ENCODE measurements at places on chromosomes 3 and 15.
A peak's percentile ranks its signal among the peaks of the same experiment; 100 is the strongest.

GRCh38 chr3:127775398-127776109, 46.8 kb downstream of the MGLL start:
- DNase-seq = no peak

DNA sequence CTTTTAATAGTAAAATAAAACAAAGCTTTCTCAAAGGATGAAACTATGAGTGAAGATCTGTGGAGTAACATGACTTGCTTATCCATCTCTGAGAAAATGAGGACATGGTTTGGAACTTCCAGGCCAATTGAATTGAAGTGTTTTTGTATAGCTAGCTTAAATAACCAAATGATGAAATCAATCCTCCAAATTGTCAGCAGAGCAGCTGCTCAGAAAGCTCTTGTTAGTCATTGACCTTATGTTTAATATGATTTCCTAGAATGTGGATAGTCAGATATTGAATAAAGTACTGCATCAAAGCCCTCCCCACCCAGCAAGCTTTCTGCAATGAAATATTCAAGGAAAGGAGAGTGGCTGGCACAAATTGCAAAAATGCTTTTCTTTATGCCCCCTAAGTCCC, 437.2 kb downstream of the MFSD1 start:
- DNase-seq = no peak

DNA sequence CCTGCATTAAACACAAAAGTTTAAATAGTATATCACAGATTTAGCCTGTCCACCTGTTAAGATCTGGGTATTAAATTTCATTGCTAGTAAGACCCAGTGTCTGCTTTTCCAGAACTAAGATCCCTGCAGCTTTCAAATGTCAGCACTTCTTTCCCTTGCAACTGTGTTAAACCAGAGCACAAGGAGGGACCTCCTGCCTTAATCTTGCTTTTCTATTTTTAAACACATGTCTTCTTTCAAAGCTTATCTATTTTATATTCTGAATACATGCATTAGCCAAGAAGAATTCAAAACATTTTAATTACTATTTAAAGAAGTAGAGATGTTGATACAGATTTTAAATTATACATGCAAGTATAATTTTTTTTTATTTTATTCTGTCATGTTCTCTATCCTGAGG, 315.1 kb downstream of the ARPP21 start:
- DNase-seq = no peak

DNA sequence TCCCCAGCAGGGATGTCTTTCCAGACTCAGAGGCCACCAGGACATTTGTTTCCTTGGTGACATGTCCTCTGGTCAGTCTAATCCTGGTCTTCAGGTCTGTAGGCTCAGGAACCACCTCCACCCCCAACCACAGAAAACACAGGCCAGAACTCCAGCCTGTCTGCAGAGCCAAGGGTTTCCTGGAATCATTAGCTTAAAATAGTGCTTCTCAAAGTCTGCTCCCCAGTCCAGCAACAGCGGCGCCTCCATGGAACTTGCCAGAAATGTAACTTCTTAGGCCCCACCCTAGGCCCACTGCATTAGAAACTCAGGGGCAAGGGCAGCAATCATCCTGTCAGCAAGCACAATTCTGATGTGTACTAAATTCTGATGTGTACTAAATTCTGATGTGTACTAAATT, 20.0 kb downstream of the SLC28A1 start:
- no peak for DNase-seq

DNA sequence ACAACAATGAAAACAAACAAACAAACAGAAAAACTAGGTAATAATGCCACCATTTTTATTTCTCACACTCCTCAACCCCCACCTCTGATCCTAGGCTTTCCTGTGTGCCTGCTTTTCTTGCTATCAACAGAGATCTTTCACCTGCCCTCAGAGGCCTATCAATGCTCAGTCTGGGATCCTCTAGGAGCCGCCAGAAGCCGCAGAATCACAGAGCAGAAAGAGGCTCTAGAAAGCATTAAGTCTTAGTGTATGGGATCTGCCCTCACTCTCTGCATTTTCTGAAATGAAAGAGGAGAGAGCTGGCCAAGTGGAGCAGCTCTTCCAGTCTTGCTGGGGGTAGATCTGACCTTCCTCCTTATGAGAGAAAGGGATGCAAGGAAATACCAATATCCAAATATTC, 306.8 kb downstream of the TUSC7 start:
- DNase-seq = no peak

GRCh38 chr15:78767331-78767951, 43.8 kb downstream of the ADAMTS7 start:
- DNase-seq = no peak

DNA sequence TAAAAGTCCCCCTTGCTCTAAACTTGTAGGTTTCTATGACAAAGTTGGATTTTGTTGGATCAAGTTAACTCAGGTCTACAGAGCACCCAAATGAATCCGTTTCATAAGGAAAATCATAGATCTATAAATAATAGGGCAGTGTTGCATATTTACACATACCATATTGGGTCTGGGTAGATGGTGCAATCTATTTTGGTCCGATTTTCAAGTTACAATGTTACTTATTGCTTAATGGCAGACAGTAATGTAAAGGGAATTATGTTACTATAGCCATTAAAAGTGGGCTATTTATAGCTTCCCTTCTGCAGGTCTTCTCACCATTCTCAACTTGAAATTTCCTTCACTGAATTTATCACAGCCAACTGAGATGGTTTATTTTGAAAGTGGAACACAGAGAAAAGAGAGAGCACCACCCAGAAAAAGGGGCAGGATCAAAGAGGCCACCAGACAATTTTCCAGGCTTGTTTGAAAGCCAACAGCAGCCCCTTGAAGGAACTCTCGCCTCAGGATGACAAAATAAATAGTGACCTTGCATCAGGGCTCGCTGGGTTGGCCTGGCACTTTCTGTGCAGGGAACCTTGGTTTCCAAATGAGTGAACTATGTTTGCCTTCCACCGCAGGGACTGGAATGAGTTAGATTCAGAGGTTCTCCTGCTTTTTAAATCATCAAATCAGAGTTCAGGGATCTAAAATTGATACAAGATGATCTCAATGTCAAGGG, 260.2 kb upstream of the HES1 start:
- DNase-seq = no peak

GRCh38 chr3:48739617-48739954, 22.6 kb upstream of the IP6K2 start:
- no peak for DNase-seq

DNA sequence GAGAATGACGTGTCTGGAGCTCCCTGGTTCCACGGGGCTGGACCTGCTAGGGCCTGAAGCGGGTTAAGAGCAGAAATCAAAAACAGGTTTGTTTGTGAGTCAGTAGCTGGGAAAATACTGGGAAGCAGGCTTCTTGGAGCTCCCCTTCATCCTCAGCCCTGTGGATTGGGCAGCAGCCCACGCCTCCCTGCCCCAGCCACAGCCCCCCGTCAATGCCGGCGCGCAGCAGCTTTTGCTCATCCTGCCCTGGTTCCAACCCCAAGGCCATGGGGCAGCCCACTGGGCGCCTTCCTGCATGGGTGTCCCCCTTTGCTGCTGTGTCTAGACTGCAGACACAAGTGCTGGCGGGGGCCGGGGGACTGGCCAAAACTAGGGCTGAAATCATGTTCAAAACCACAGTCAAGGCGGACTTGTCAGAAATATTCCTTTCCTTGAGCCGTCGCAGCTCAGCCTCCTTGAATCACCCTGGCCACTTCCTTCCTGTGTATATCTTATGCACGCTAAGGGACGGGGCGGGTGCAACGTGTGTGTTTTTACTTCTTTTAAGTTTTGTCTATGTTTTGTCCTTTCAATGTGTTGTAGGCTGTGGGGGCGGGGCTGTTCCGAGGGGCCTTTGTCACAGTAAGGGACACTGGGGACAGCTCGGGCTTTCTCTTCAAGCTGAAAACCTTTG, 108.1 kb downstream of the KLF13 start:
- no peak for DNase-seq

DNA sequence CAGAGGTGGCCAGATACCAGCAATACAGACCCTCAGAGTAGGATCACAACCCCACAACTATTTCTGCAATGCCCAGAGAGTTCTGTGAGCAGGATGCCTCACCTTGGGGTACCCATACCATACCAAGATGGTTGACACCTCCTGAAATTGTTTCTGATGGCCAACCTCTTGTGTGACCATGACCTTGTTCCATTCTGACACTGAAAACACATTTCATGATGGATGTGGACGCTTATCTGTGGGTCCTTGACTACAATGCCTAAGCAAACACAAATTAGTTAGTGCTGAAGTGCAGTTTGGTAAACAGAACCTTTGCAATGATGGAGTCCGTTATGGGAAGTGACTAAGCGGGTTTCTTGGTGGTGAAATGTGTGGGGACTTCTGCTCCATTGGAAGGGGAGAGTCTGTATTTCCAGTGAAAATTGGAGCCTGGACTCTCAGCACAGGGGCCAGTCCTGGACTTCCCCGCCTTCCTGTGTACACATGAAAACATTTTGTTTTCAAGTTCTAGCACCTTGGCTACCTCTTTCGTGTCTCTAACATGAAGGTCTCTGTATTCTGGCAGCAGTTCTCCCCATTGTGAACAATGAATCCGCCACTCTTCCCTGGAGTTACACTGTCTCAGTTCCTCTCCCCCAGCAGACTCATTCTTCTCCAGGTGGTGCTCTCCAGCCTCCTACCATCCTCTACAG, 106.2 kb downstream of the XXYLT1 start:
- DNase-seq = no peak

GRCh38 chr3:133799794-133800585, 5.6 kb upstream of the SRPRB start:
- no peak for DNase-seq

DNA sequence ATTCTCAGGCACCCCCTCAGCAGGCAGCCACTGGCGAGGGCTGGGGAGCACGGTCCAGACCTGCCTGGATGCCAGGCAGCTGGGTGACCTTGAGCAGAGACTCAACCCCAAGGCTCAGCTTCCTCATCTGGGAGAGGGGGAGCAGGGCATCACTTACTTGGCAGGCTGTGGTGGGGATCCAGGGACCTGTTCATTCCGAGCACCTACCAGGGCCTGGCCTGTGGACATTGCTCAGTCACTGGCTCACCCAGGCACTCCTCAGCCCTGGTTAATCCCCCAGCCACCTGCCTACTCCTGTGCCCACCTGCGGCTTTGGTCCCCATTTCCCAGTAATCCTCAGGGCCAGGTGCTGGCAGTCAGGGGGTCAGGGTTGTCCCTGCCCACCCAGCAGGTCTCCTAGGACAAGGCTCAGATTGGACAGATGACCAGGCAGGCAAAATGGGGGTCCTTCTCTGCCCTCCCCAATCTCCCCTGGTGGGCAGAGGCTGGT, 9.3 kb upstream of the RPL29 start:
- no peak for DNase-seq

GRCh38 chr3:18372786-18373405, 52.2 kb downstream of the SATB1 start:
- DNase-seq = no peak

DNA sequence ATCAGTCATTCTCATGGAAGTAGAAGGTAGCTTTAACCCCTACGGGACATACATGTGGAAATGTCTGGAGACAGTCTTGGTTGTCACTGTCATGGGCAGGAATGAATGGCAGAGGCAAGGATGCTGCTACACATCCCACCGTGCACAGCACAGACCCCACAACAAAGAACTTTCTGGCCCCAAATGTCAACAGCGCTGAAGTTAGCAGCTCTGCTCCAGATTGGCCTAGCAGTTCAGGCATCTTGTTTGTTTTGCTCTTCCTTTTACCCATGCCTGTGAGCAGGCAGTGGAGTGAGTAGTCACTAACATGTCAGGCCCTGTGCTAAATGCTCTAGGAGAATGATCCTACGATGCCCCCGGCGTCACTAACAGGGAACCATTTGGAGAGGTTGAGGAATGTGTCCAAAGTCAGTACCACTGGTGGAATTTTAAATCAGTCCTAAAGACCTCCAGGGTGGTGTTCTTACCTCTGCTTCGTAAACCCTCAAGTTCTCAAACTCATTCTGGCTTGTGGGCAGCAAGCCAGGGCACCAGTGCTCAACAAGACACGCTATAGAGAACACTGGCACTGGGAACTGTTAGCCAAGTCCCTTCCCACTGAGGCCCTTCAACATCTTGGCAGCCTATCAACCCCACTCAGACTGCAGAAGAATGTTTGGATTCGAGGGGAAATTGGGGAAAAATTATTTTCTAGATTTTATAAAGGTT, 142.2 kb downstream of the FOXP1 start:
- DNase-seq = no peak

- DNase-seq = no peak
Observed at GRCh38 chr3:13688824-13689223, 139.9 kb downstream of the FBLN2 start.

DNA sequence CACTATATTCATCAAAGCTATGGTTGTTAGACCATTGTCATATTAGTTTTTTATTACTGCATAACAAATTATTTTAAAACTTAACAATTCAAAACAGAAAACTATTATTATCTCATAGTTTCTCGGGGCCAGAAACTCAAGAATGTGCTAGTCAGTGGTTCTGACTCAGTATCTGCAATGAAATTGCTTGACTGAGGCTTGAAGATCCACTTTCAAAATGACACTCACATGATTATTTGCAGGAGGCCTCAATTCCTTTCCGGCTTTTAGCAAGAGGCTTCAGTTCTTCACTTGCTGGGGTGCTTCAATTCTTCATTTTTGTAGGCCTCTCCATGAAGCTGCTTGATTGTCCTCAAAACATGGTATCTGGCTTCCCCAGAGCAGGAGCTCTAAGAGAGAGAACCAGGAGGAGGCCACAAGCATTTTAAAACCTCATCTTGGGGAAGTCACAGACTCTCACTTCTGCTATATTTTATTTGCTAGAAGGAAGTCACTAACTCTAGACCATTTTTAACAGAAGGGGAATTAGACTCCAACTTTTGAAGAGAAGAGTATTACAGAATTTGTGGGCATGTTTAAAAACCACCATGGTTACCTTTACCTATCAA, 383.7 kb downstream of the MFSD1 start:
- no peak for DNase-seq

GRCh38 chr3:45560281-45560971, 34.1 kb upstream of the LIMD1 start:
- peak; percentile 28 for DNase-seq

GRCh38 chr15:35309886-35310285, 224.8 kb upstream of the NANOGP8 start:
- no peak for DNase-seq

- DNase-seq = no peak
Observed at GRCh38 chr3:113804661-113805060, 33.9 kb upstream of the GRAMD1C start.

DNA sequence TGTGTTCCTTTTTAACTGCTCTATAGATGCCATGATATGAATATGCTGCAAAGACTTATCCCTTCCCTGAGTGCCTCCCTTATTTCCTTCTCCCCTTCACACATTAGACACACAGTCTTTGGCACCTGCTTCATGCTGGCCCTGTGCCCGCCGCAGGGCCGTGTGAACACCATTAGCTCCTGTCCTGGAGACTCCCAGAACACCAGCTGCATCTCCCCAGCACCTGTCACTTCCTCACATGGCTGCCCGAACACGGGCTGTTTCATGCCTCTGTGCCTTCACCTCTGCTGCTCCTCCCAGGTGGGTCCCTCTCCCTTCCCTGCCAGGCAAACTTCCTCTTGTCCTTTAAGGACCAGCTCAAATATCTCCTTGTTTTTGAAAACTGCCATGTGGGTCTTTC, 40.5 kb upstream of the SEC13 start:
- no peak for DNase-seq

GRCh38 chr3:43616034-43616433, 5.8 kb downstream of the ANO10 start:
- DNase-seq = no peak

- no peak for DNase-seq
Observed at GRCh38 chr3:16297997-16298885, 33.2 kb downstream of the OXNAD1 start.

- DNase-seq = no peak
Observed at GRCh38 chr3:128784232-128784631, 58.2 kb downstream of the RAB7A start.

All from nucleus accumbens (tissue), 56 donors.